ENCODE measurements at places on chromosomes 12 and 14. TPM values are rescaled to one million over a fixed set of nuclear protein-coding genes. Genes with fewer than 3 reads are reported as not detected.

GRCh38 chr12:45708901-45709300 lies 20.6 kb upstream of the ARID2 start:
- no peaks in the 10 kb centered on the region for H3K4me1 ChIP-seq
- DNase-seq: no peak
- no peak overlapping the region for H3K4me3 ChIP-seq
- H3K27me3 ChIP-seq: no peaks in the 10 kb centered on the region
- no peaks in the 10 kb centered on the region for H3K36me3 ChIP-seq
- H3K27ac ChIP-seq: no peak overlapping the region

Gene ZFHX2
- 1.5 TPM for total RNA-seq

GRCh38 chr14:65810322-65810721 lies 397.8 kb downstream of the FUT8 start:
- H3K4me3 ChIP-seq: no peak overlapping the region
- H3K36me3 ChIP-seq: no peaks in the 10 kb centered on the region
- DNase-seq: no peak
- no peak overlapping the region for H3K27ac ChIP-seq
- no peaks in the 10 kb centered on the region for H3K4me1 ChIP-seq

Gene CEBPE
- 0.29 TPM for total RNA-seq

GRCh38 chr12:57370696-57371095 lies 60.1 kb downstream of the R3HDM2 start:
- H3K4me1 ChIP-seq: no peaks in the 10 kb centered on the region
- no peak overlapping the region for H3K27ac ChIP-seq
- H3K36me3 ChIP-seq: no peaks in the 10 kb centered on the region
- H3K4me3 ChIP-seq: no peak overlapping the region
- H3K27me3 ChIP-seq: no peaks in the 10 kb centered on the region
- DNase-seq: no peak

Gene WIF1
- total RNA-seq: not detected

- no peak overlapping the region for H3K4me3 ChIP-seq
- no peaks in the 10 kb centered on the region for H3K4me1 ChIP-seq
- no peaks in the 10 kb centered on the region for H3K36me3 ChIP-seq
- no peak overlapping the region for H3K27ac ChIP-seq
Observed at GRCh38 chr14:100784523-100785337, 41.2 kb upstream of the MEG3 start.

Gene LRRIQ1
- total RNA-seq: 0.99 TPM

- no peak overlapping the region for H3K4me3 ChIP-seq
- H3K4me1 ChIP-seq: peaks cover 1% of the 10 kb centered on the region
- no peak for DNase-seq
- H3K36me3 ChIP-seq: no peaks in the 10 kb centered on the region
- H3K27me3 ChIP-seq: no peaks in the 10 kb centered on the region
- H3K27ac ChIP-seq: no peak overlapping the region
Observed at GRCh38 chr12:15682826-15683225, 106.4 kb downstream of the EPS8 start.

Gene RTL1
- total RNA-seq: not detected

Gene BICDL1
- total RNA-seq: 1.3 TPM

Gene SELPLG
- total RNA-seq: 13.0 TPM

Gene CD163
- total RNA-seq: 229 TPM

DNA sequence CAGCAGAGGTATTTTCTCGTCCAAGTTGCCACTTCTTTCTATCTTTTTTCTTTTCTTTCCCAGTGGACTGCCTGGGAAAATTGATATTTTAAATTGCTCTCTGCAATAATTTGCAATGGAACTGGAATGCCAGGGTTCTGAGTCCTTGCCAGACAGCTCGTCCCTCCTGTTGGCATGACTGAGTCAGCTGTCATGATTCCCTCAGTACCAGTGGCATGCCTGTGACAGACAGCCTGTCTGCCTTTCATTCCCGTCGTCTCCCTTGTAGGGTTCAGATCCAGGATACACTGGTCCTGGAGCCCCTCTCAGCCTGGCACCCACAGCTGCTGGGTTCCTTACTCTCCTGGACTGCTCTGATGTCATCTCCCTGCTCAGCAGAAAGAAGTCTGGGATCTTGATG lies 84.8 kb downstream of the PTPN11 start:
- H3K4me1 ChIP-seq: no peaks in the 10 kb centered on the region
- DNase-seq: no peak
- H3K36me3 ChIP-seq: peaks cover 14% of the 10 kb centered on the region
- no peaks in the 10 kb centered on the region for H3K27me3 ChIP-seq
- no peak overlapping the region for H3K27ac ChIP-seq
- H3K4me3 ChIP-seq: no peak overlapping the region

Gene ADAM20
- 3.8 TPM for total RNA-seq

DNA sequence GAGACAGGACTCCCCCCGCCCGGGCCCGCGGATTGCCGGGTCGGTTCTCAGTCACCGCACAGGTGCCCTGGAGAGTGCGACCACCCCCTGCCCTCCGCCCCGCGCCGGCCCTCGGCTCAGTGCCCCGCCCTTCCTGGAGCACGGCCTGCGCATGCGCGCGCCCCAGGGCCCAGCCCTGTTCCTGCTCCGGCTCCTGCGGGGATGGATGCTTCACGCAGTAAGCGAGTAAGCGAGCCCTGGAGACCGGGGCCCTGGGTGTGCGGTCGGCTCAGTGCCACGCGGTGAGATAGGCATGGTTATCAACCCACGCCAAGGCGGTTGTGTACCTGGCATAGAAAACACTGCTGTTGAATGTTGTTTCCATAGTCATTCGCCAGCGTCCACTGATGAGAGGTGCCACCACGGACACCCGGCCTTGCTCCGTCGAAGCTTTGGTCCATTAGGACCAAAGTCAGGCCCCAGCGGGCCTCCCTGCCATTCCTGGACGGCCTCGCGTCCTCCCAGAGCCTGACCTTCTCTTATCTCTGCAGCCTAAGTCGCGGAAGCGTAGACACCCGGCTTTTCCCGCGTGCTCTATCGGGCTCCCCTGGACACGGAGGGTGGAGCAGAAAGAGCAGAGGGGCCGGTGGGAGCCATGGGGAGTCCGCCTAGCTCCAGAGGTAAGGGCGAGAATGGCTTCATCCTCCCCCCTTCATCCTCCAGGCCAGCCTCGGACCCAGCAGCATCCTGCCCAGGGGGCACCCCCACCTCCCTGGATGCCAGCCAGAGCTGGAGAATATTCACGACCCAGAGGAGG lies 90.6 kb downstream of the PAPOLA start:
- H3K4me3 ChIP-seq: no peak overlapping the region
- H3K36me3 ChIP-seq: no peaks in the 10 kb centered on the region
- H3K4me1 ChIP-seq: no peaks in the 10 kb centered on the region

DNA sequence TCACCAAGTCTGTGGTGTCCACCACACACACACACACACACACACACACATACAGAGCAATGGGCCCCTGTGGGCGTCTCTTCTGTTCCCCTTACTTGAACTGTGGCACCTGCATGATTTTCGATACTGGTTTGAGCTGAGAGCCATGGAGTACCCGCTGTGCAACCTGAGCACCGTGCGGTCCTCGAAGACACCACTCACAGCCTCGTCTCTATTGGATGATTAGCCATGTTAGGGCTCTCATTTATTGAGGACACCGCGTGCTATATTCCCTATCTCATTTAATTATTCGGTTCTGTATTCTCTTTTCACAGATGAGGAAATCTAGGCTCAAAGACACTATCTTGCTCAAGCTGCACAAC lies 623 bp upstream of the C14orf132 start:
- H3K4me1 ChIP-seq: peaks cover 4% of the 10 kb centered on the region
- no peak overlapping the region for H3K4me3 ChIP-seq
- DNase-seq: no peak
- H3K36me3 ChIP-seq: no peaks in the 10 kb centered on the region
- no peak overlapping the region for H3K27ac ChIP-seq

GRCh38 chr14:74945852-74946658 lies 9.3 kb downstream of the PGF start:
- no peaks in the 10 kb centered on the region for H3K4me1 ChIP-seq
- H3K27ac ChIP-seq: peak overlapping the region; percentile 19
- no peaks in the 10 kb centered on the region for H3K36me3 ChIP-seq

Gene TESPA1
- 1.0 TPM for total RNA-seq

Gene C12orf54
- 0.65 TPM for total RNA-seq

Gene EP400
- total RNA-seq: 39.9 TPM

DNA sequence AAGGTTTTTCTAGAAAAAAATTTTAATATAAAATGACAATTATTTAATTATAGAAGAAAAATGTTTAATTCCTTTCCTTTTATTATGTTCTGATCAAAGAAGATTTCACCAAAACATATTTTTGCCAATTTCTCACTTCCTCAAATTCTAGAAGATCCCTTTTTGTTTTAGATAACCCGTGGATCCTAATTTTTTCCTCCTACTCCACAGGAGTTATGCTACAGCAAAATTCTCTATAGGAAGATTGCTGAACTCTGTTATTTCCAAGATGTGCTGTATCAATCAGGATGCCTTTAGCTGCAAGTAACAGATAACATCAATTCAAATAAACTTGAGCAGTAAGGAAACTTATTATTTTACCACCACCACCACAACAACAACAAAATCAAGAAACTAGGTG lies 3.8 kb upstream of the SNX6 start:
- no peaks in the 10 kb centered on the region for H3K27me3 ChIP-seq
- H3K27ac ChIP-seq: no peak overlapping the region
- DNase-seq: no peak

DNA sequence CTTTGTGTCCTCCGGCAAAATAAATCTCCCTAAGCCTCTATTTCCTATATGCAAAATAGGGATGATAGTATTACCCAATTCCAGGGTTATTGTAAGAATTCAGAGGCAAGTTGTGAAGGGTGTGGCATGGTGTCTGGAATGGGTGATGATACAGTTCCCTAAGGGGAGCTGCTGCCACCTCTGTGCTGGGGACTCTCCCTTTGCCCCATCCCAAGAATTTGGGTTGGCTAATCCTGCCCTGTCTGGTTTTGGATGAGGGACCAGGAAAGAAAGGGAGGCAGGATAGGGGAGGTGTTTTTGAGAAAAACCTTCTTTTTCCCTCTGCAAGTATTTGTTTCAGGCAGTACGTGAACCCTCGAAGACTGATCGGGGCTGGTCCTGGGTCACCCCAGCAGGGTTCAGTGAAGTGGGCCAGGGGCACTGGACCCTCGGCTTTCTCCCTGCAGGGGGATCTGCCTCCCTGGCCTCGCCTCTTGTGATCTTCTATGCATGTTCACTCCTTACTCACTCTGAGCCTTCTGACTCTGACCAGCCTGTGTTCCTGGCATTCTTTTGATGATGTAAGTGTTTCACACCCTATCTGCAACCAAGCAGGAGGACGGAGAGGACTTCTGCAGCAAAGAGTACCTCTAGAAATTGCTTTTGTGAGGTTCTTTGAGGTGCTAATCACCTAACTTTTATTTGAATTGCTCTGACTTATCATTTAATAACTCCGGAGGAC lies 60.8 kb downstream of the RASSF3 start:
- H3K27me3 ChIP-seq: no peaks in the 10 kb centered on the region
- H3K4me3 ChIP-seq: no peak overlapping the region
- DNase-seq: no peak
- peak overlapping the region; percentile 84 for H3K27ac ChIP-seq
- H3K4me1 ChIP-seq: peaks cover 23% of the 10 kb centered on the region
- H3K36me3 ChIP-seq: no peaks in the 10 kb centered on the region

DNA sequence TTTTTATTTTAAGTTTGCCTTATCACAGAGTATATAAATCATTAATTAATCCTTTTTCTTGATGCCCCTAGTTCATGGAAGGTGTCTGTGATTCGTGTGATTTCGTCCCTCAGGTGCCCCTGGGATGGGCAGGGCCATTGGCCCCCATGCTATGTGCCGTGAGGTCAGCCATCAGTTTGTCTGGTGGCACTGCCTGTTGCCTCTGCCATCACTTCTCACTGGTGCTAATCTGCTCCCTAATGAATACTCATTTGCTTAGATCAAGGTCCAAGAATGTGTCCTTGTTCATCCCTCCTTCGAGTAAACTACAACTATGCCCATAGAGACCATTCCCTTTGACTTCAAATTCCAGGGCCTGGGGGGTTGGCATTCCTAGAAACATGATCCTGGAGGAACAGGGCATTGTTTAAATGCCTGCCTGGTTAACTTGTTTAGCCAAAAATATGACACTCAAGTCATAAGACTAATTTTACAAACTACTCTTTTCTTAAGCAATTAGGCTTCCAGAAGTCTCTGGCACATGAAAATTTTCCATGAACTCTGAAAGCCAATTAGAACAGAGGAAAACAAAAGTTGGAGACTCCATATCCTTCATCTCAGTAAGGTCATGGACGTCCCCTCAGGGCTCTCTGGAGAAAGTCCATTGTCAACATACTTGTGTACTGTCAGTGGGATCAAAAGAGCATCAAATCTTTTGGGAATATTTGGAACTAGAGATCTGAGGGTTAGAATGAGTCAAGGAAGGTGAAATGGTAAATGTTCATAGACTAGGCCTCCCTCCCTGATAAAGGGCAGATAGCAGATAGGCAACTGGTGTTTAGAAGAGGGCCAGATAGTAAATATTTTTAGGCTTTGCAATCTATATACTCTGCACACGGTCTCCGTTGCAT lies 90.9 kb upstream of the PLXNC1 start:
- H3K4me3 ChIP-seq: no peak overlapping the region
- DNase-seq: no peak
- H3K4me1 ChIP-seq: no peaks in the 10 kb centered on the region
- no peaks in the 10 kb centered on the region for H3K36me3 ChIP-seq
- H3K27ac ChIP-seq: no peak overlapping the region
- H3K27me3 ChIP-seq: no peaks in the 10 kb centered on the region

- H3K27me3 ChIP-seq: no peaks in the 10 kb centered on the region
- DNase-seq: no peak
- H3K4me1 ChIP-seq: no peaks in the 10 kb centered on the region
- H3K27ac ChIP-seq: no peak overlapping the region
- H3K36me3 ChIP-seq: peaks cover 2% of the 10 kb centered on the region
- no peak overlapping the region for H3K4me3 ChIP-seq
Observed at GRCh38 chr12:20006871-20007730, 361.2 kb upstream of the PDE3A start.

Gene C12orf57
- total RNA-seq: 233 TPM

DNA sequence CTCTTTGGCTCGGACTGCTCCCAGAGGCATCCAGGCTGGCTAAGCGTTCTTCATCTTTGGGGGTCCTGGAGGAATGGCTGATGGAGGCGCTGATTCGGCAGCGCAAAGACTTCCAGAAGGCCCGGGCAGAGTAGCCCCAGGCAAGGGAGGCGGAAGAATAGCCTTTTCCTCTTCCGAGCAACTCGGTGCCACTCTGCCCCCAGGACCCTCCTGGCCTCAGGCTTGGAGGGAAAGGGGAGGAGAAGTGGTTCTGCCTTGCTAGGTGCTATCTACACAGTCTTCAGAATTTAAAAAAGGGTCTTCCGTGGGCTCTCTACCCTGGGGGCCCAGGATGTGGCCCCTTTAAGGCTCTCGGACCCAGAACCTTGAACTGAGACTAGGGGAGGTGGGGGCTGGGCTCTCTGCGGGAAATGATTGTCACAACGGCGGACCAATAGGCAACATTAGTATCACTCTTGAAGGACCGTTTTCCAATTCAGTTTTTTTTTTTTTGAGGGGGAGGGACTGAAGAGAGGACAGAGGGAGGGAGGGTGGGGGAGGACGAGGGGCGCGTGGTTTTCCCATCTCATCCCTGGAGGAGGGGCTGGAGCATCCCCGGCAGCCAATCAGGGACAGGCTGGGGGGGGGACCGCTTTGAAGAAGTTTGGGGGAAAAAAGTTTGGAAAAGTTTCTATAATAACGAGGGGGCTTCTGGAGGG lies at the start of gene NFATC4:
NFATC4 (plus strand) TSS at position 671 of the 698 bp plus-strand sequence. CDS start 157 bp downstream, outside the sequence.
- no peaks in the 10 kb centered on the region for H3K27me3 ChIP-seq
- no peaks in the 10 kb centered on the region for H3K4me1 ChIP-seq
- no peaks in the 10 kb centered on the region for H3K36me3 ChIP-seq
- peak; percentile 89 for DNase-seq
- peak within 1 kb of the TSS; percentile 47 for H3K4me3 ChIP-seq
